ENCODE measurements at places on chromosomes 11 and 22. TPM values are rescaled to one million over a fixed set of nuclear protein-coding genes. Genes with fewer than 3 reads are reported as not detected.
A peak's percentile ranks its signal among the peaks of the same experiment; 100 is the strongest.

DNA sequence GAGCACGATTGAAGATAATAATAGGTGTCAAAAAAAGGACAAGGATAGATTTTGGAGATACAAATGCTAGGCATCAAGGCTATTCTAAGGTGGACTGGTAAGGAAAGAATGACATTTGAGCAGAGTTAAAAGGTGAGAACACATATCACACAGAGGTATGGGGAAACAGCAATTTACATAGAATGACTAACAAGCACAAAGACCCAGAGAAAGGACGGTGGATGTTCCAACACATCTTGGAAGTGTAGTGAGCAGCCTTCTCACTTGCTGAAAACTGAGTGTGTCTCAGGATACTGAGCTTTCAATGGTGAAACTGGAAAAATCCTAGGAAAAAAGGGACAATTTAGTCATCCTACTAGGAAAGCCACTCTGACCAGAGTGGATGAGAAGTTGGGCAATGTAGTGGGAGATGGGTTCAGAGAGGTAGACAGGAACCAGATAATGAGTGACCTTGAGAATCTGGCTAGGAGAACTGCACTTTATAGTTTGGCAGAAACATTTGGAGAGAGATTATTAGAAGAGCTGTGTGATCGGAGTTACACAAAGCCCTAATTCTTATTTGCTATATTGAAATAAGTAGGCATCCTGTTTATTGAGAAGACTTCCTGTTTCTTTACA, 706.0 kb downstream of the KCNA4 start:
- H3K4me3 ChIP-seq, result no peak overlapping the region
- H3K27me3 ChIP-seq, result no peaks in the 10 kb centered on the region
- peaks cover 1% of the 10 kb centered on the region for H3K4me1 ChIP-seq
- no peak for DNase-seq

GRCh38 chr22:41178425-41178975, 26.6 kb upstream of the L3MBTL2 start:
- H3K36me3 ChIP-seq, result peaks cover 31% of the 10 kb centered on the region
- DNase-seq, result no peak
- H3K4me3 ChIP-seq, result no peak overlapping the region
- H3K27me3 ChIP-seq, result no peaks in the 10 kb centered on the region
- H3K27ac ChIP-seq, result no peak overlapping the region

Gene PHLDB1
- total RNA-seq, result 148 TPM

Gene B4GAT1
- total RNA-seq, result 29.5 TPM

DNA sequence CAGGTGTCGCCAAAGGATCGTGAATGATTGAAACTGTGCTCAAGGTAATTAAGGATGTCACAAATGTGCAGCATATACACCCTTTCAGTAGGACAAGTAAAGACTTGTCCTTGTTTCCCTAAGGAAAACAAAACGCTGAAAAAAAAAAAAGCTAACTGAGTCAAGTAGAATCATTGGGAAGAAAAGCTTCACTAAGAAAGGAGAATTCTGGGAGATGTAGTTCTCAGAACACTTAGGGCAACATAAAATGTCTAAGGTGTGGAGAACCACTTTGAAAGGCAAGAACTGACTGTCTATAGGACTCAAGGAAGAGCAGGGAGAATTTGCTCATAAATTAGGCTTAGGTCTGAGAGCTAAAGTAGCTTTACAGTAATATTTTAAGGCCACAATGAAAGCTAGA, 2.9 kb upstream of the OR5T1 start:
- H3K27me3 ChIP-seq, result no peaks in the 10 kb centered on the region
- H3K27ac ChIP-seq, result no peak overlapping the region
- H3K4me1 ChIP-seq, result no peaks in the 10 kb centered on the region
- DNase-seq, result no peak
- H3K36me3 ChIP-seq, result no peaks in the 10 kb centered on the region

DNA sequence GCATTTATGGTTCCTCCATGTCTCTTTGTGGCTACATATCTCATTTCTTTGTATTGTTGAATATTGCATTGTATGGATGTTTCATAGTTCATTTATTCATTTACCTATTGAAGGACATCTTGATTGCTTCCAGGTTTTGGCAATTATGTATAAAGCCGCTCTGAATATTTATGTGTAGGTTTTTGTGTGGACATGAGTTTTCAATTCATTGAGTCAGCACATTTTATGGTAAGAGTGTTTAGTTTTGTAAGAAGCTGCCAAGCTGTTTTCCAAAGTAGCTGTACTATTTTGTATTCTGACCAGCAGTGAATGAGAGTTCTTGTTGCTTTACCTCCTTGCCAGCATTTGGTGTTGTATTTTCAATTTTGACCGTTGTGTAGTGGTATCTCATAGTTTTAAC, 39.2 kb downstream of the KDM2A start:
- peaks cover 22% of the 10 kb centered on the region for H3K36me3 ChIP-seq
- H3K27ac ChIP-seq, result peak overlapping the region; percentile 48
- peaks cover 2% of the 10 kb centered on the region for H3K4me1 ChIP-seq
- no peak for DNase-seq
- H3K27me3 ChIP-seq, result no peaks in the 10 kb centered on the region

Data from mesothelial cell of epicardium (in vitro differentiated cells).